Pulmonary artery endothelial cell (primary cell): ENCODE measurements at places on chromosomes 12 and 14. TPM values are rescaled to one million over a fixed set of nuclear protein-coding genes. Genes with fewer than 3 reads are reported as not detected.

DNA sequence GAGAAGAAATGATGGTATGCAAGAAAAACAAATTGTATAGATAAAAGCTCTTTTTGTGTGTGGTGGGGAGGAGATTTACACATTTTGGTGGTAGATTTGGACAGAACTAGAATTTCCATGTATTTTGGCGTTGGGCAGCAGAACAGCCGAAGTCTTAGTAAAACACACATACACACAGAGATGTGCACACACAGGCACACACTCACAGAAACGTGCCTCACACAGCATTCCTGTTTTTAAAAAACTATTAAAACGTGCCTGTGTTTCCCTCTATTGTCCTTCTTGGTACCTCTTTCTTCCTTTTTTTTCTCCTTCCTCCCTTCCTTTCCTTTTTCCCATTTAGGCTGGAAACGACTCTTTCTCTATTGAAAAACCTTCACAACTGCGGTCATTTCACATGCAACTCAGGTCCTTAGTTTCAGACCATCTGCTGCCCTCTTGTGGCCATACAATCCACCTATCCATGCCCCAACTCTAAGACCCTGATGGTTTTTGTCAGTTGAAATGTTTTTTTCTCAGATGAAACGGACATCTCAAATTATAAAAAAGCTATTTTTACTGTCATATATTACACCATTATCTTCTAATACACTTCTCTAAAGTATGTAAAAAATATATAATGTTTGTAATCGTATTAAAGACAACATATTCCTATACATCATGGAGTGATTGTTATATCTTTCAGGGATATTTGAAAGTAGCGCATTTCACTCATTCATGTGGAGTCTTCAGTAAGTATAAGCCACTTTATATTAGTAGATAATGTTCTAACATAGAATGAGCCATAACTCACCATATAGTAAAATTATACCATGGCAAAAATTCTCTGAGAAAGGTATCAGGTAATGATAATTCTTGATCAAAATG is 386.7 kb upstream of the NOVA1 start:
- peak; percentile 10 for DNase-seq

DNA sequence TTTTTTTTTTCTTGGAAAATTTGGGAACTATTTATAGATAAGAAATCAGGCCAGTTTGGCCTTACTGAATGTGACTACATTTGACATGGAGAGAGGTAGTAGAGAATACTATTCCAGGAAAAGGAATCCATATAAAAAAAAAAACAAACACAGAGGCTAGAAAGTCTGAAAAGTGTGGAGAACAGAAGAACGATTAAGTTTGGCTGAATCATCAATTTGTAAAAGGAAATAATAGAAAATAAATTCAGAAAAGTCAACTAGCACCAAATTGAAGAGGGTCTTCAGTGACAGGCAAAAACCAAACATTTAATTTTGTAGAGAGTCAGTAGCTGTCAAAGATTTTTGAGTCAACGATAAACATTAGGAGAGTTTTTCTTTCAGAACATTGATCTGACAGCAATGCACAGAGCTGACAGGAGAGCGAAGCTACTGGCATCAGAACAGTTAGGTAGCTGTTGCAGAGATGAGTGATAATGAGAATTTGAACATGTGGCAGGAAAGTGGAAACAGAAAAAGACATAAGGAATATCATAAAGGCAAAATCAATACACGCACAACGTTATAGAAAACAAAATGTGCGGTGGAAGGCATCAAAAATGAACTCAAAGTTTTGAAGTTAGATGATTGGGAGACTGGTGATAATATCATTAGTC is 241.2 kb downstream of the SOX5 start:
- DNase-seq = no peak

The WSCD2 gene
- total RNA-seq = not detected in 2 replicates

- DNase-seq = no peak
These were observed 104.4 kb downstream of the ETV6 start for GRCh38 chr12:11753826-11754225.

The EPYC gene
- total RNA-seq = not detected in 2 replicates

- peak; percentile 95 for DNase-seq
These were observed 32.6 kb upstream of the CD9 start for GRCh38 chr12:6167327-6168280.

GRCh38 chr12:104263580-104264358 is 39.8 kb upstream of the EID3 start:
- no peak for DNase-seq

The FBLN5 gene
- total RNA-seq = 0.74 and 2.5 TPM in 2 replicates

DNA sequence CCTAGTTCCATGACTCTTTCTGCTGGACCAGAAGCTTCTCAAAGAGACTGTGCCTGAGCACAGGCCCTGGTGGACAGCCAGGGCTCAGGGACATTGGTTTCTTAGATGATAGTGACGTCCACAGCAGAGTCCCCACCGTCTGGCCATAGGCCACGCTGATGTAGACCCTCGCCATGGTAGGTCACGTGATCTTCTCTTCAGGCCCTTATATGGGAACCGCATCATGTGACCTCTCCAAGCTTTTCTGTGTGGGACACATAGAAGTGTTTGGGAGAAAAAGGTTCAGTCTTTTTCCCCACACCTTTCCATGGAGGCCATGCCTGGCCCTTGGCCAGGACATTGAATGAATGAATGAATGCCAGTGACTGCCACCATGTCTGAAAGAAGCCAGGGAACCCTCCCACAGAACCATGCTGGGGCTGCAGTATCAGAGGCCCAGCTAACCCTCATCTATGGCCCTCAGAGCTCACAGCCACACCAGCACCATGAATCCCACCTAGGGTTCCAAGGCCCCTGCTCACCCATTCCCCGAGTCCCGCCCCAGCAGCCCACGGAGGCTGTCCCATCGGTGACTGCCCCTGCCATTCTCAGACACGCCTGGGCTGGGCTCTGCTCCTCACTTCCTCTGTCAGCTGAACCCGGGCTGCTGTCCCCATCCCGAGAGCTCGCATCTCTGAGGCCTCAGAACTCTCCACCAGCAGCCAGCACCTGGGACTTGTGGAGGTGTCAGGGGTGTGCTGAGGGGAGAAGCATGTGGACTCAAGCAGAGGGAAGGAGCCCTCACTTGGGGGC is 292.1 kb downstream of the ADGRD1 start:
- DNase-seq = no peak

GRCh38 chr14:32648434-32648833 is 290.2 kb upstream of the NPAS3 start:
- no peak for DNase-seq

DNA sequence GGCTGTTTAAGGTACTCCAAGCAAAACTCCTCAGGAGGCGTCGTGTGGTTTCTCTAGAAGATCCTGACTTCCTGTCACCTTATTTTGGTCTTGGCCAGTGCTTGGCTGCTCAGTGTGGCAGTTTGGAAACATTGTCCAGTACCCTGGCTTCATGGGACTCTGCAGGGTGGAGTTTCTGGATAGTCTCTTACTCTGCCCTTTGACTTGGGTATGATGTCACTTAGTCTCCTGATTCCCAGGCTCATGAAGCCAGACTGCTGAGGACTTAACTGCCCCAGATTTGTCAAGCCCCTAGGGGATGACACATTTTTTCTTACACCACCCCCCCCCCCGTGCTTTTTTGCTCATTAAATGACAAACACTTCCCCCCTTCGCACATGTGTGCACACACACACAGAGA is 82.7 kb downstream of the ADCK1 start:
- DNase-seq = no peak

- no peak for DNase-seq
These were observed 341.6 kb downstream of the VRK1 start for GRCh38 chr14:97138801-97139200.

- DNase-seq = no peak
These were observed 53.1 kb downstream of the PPP1R36 start for GRCh38 chr14:64602826-64603225.

DNA sequence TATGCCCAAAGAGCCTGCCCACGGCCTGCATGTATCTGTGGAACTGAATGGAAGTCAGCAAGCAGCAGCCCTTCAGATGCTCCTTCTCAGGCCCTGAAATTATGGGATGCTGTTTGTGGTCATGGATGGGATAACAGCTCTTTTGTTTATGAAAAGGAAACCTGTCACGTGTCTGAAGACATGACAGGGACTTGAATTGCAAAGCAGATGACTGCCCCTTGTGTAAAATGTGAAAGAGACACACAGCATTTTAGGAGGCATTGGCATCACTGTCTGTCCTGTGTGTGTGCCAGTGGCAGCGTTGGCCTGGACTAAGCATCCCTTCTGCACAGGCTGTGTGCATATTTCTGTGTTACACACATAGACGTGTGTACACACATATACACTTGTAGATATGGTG is 192.1 kb downstream of the VRK1 start:
- DNase-seq = no peak

DNA sequence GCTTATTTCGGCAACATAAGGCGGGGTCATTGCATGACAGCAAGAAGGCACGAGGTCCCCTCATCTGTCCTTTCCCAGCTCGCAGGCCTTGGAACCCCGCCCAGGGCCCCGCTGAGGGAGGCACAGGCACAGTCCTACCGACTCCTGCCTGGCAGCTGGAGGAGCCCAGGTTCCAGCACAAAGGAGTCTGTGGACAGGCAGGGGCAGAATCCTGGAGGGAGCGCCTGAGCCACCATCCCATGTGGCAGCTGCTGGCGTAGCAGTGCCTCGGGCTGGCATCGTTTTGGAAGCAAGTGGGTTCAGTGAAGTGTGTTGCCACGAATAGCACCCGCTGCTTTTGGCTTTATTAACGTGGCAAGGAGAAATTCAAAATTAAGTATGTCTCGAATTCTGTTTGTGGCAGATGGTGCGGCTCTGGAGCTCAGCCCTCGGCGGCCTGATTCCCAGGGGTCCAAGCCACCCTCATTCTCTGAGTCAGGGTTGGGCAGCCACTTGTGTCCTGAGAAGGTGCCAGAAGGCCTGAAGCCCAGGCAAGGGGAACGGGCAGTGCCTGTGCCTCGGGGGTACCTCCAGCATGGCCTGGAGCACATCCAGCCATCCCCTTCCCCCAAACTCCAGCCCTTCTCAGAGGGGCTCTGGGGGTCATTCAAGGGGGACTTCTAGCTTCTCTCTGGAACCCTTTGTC is 35.9 kb downstream of the SLC8B1 start:
- no peak for DNase-seq

The B4GALNT1 gene
- total RNA-seq = 0.07 and 0.35 TPM in 2 replicates

DNA sequence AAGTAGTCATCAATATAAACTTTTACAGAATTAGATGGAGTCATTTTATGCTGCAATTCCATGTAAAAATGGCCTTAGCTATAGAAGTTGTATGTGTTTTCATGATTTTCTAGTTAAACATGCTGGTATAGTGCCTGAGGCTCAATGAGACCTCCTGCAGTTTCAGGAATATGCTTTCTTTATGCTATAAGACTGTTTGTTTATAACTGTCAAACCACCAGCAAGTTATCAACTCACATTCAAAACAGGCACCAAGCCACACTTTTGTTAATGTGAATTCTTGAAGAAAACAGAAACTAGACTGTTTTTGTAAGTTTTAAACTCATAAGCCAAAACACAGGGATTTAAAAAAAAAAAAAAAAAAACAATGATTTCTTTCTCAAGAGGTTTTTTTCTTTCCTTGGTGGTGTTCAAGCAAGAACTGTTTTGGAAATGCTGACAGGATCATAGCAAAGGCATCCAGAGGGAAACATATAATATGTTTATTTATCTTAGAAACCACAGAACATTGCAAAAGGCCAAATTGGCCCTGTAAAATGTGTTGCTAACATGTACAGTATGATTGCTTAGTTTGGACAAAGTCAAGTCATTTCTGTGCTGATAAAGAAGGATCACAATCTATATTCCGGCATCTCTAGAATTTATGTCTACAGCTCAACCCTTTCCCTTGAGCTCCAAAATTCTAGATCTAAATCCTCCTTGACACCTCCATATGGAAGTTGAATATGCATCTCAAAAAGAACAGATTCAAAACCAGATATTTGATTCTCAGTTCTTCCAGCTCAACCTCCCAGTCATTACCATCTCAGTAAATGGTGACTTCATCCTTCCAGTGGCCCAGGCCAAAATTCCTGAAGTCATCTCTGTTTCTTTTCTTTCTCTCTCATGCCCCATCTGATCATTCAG is 29.0 kb upstream of the LUM start:
- DNase-seq = no peak

GRCh38 chr14:32611752-32612151 is 282.7 kb downstream of the AKAP6 start:
- DNase-seq = no peak

DNA sequence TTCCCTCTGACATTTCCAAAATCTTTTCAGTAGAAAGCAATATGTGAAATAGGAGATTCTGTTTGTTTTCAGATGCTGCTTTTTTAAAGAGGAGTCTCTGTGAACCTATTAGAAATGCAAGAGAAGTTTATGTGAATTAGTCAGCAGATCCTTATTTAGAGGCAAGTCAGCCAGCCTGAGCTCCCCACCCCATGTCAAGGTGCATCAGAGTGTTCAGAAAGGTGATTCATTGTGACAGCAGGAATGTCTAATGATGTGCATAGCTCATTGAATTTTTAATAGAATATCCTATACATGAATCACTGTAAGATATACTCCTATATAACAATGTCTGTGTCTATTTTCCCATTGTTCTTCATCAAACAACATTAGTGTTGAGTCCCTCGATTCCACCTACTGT is 1222.4 kb upstream of the USP15 start:
- DNase-seq = no peak

GRCh38 chr14:35343702-35344101 is 51.5 kb downstream of the PSMA6 start:
- no peak for DNase-seq

DNA sequence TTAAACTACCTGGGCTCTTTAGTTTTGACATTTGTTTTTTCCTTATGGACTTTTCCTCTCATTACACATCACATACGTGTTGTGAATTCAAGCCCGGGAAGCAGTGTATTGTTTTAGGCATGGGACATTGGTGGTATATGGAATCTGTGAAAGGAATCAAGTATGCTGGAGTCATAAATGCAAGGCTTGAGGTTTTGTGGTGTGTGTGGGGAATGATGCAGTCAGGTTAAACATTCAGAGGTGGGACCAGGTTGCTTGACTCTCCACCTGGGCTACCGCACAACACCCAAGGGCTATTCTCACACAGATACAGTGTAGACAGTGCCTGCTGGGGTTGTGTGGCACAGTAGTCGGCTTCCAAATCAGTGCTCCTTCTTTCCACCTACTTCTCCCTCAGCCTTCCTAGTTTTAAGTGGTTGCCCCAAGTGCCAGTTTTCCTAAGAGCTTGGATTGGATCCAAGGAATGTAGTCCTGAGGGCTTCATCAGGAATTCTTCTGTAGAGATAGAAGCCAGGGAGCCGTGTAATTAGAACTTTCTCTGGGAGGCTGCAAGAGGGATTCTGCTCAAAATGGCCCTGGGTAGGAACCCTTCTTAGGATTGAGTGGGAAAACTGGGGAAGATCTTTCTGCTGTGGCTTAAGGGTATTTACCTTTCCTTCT is 243.7 kb downstream of the C12orf75 start:
- DNase-seq = no peak

DNA sequence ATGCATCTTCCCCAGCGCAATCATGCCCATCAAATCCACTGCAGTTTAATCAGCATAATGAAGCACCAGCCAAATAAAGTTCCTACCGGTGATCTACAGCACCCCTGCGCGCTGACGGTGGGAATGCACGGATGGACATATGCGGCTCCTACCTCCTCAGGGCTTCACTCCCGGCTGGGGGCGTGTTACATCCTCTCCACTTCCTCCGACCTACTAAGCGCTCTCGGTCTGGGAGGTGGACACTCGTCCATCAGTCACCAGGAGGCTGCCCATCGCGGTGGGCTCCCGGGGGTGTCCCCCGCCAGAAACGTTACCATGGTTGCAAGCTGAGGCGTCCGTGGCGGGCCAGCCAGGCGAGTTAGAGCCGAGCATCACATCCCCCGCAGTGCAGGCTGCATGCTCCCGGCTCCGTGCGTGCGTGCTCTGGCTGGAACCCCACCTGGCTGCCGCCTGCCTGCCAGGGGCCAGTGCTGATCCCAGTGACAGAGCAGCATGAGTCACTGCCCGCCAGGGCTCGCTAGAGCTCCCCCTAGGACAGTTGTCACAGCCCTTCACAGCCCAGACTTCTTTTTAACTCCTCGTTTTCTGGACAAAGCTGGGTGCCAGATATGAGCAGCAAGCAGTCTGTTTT is 73.0 kb downstream of the CIT start:
- DNase-seq = peak; percentile 30
